Stimulated activated CD4-positive, alpha-beta T cell treated with anti-CD3 and anti-CD28 coated beads, Interleukin-4, amount 100 ng/mL, for 24 hours (primary cell): ENCODE measurements at places on chromosomes 1 and 21.

DNA sequence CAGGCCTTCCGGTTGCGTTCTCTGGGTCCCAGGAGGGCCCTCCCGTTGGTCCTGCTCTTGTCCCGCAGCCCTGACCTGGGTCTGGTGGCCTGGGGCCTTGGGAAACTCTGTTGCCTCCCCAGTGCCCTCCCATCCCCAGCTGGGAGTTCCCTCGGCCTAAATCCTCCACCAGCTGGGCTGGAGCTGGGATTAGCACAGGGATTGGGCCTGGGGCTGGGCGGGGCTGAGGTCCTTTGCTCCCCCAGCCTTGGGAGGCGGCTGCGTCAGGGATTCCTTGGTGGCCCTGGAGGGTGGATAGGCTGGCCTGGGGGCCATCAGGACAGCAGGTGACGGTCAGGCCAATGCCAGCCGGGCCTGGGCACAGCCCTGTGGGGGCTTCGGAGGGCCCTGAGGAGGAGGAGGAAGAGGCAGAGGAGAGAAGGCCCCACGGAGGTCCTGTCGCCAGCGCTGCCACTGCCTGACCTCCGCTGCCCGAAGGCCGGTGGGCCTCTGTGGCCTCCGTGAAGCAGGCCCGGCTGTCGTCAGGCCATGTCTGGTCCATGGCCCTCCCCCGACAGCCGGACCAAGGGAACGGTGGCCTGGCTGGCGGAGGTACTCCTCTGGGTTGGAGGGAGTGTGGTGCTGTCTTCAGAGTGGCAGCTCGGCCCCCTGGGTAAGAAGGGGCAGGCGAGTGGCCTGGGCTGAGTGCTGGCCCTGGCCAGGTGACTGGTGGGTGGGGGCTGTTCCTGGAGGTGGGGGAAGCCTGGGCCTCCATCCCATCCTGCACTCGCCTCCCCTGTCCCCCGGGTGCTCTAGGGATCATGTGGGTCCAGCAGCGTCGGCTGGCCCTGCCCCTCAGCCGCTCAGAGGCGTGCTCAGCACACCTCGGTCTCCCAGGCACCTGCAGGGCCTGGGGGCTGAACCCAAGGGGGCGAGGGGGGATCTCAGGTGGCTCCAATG is at the start of gene PLCH2:
Gene PLCH2, plus strand, starts transcription at position 229 of the 939 bp plus-strand sequence. Its CDS starts 300 bp downstream, at position 529.
- no peak for DNase-seq

DNA sequence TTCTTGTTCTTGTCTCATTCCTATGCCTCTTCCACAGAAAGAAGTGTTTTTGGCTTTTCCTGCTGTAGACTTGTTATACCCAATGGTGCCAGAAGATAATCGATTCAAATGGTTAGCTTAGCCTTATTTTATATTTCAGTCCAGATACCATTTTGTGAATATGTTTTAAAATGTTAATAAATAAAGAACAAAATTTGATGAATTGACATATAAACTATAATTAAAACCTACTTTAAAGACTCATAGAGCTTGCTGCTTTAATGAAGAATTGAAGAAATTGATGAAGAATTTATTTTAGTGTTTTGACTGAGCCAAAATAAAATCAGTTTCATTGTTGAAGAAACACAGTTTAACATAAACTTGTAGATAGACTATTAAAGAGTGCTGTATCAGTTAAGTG is 152.8 kb downstream of the MAGI3 start:
- DNase-seq: no peak

DNA sequence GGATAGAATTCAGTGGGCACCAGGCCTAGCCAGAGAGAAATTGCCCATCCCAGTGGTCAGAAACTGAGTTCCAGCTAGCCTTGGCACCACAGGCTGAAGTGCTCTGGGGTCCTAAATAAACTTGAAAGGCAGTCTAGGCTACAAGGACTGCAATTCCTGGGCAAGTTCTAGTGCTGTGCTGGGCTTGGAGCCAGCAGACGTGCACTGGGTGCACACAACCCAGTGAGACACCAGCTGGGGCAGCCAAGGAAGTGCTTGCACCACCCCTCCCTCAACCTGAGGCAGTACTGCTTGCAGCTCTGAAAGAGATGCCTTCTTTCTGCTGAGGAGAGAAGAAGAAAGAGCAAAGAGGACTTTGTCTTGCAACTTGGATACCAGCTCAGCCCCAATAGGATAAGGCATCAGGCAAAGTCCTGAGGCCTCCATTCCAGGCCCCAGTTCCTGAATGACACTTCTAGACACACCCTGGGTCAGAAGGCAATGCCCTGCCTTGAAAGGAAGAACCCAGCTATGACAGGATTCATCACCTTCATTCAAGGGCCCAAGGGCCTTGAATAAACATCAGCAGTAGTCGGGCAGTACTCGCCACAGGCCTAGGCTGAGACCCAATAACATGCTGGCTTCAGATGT is 55.1 kb downstream of the OVGP1 start:
- no peak for DNase-seq

DNA sequence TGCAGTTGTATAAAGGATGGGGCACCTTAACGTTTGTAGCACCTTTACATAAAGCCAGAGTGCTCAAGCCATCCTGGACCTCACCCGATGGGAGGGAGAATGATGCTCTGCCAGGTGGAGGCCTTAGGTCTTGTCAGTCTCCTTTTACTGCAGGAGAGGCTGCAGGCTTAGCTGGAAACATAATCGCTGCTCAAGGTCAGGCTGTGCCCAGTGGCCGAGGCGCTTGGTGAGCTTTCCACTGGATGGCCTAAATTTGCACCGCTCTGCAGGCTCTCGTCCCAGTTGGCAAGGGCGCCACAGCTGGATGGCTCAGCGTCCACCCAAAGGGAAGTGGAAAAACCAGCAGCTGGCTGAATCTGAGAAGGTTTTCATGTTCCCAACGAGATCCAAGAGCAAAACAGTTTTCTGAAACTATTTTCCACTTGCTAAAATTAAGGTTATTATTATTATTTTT is 438.9 kb downstream of the CAMTA1 start:
- DNase-seq: no peak
